ENCODE measurements at places on chromosomes 4 and X.

DNA sequence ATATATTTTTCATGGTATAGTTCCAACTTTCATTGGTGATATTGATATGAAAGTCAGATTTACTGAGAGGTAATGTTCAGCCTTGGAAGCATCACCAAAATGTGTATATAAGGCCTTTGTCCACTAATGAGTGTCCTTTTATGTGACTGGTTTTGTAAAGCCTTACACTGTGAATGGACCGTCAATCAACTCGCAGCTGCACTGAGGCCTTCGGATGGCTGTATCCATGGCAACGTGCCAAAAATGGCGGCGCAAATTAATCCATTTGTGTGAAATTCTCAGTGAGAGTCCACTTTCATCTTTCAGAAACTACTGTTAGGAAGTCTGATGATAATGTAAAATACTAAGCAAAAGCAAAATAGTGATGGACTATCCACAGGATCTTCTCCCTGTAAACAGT lies 131.7 kb downstream of the SPCS3 start:
- DNase-seq = no peak

GRCh38 chrX:154354516-154354915 lies 19.9 kb downstream of the FLNA start:
- DNase-seq = no peak

DNA sequence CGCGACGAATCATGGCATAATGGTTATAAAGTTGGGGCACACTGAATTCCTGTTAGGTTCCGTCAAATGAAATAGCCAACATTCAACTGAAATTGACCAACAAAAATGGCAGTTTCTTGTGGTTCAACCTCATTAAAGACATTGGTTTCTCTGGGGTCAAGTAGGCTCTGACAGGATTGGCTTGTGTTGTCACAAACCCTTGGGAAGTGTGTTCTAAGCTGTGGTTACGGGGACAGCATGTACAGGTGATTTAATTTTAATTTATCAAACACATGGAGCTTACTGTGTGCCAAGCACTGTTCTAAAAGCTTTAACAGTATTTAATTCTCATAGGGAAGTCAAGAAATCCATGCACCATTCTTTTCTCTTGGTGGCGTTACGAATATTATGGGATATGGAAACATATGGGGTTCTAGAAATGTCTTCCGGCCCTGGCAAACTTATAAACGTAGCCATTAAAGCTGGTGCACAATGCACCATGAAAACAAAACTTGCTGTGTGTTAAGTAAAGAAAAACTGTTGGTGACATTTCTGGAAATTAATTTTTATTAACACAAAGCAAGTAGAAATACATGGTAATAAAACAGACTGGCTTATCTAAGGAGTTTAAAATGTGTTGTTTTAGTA lies 891 bp downstream of the XK start:
- no peak for DNase-seq

GRCh38 chrX:120664081-120664480 lies 34.2 kb upstream of the C1GALT1C1 start:
- no peak for DNase-seq

- no peak for DNase-seq
Measured at GRCh38 chrX:68754406-68754805, 74.4 kb upstream of the EFNB1 start.

DNA sequence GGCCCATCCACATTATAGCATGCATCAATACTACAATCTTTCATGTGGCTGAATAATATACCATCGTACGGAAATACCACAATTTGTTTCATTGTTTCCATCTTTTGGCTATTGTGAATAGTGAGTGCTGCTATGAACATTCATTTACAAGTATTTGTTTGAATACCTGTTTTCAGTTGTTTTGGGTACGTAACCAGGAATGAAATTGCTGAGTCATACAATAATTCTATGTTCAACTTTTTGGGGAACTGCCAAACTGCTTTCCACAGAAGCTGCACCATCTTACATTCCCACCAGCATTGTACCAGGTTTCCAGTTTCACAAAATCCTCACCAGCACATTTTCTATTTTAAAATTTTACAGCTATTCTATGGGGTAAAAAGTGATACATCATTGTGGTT lies 28.5 kb upstream of the MANBA start:
- no peak for DNase-seq

- DNase-seq = no peak
Measured at GRCh38 chr4:150010525-150011126, 67.6 kb upstream of the DCLK2 start.

DNA sequence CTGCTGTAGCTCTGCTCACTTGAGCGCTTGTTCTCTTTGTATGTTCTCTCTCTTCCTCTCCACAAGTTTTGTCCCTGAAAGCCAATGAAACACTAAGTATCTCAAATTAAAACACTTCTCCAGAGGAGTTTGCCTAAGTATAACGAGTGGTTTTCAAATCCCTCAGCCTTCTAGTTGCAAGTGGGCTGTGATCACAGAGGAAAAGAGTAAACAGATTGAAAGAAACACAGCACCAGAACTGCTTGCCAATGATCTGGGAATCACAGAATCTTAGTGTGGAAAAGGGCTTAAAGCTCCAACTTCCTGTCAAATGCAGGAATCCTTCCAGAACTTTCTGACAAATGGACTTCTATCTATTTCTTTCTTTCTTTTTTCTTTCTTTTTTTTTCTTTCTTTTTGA lies 4.8 kb upstream of the PRSS12 start:
- no peak for DNase-seq

- DNase-seq = no peak
Measured at GRCh38 chr4:173252024-173252935, 81.9 kb downstream of the HMGB2 start.
